ENCODE measurements at places on chromosomes 12 and 14. TPM values are rescaled to one million over a fixed set of nuclear protein-coding genes. Genes with fewer than 3 reads are reported as not detected.
A peak's percentile ranks its signal among the peaks of the same experiment; 100 is the strongest.

DNA sequence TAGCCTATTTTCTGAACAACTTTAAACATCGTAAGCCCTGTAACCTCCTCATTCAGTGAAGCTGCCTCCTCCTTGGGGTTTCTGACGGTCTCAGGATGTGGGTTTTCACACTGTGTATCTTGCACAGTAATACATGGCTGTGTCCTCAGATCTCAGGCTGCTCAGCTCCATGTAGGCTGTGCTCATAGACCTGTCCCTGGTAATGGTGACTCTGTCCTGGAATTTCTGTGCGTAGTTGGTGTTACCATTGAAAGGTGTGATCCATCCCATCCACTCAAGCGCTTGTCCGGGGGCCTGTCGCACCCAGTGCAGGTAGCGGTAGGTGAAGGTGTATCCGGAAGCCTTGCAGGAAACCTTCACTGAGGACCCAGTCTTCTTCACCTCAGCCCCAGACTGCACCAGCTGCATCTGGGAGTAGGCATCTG is 980.5 kb downstream of the TMEM121 start:
- DNase-seq: peak; percentile 46

- no peak for DNase-seq
Measured at GRCh38 chr12:84814664-84815245, 97.8 kb downstream of the SLC6A15 start.

DNA sequence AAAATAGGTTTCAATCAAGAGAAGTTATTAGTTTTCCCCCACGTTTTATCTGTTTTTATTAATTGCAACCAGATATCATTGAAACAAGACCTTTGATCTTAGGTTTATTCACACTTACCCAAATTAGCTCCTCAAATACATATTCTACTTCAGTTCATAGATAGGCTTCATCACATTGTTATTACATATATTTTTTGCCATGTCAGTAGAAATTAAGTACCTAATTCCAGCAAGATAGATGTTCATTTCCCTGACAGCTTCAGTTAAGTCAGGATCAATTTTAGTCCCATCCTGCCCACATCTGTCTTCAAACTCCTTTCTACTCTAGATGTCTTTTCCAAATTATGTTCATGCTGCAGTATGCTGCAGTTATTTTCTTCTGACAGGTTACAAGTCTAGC is 388.8 kb downstream of the TMTC2 start:
- DNase-seq: no peak

DNA sequence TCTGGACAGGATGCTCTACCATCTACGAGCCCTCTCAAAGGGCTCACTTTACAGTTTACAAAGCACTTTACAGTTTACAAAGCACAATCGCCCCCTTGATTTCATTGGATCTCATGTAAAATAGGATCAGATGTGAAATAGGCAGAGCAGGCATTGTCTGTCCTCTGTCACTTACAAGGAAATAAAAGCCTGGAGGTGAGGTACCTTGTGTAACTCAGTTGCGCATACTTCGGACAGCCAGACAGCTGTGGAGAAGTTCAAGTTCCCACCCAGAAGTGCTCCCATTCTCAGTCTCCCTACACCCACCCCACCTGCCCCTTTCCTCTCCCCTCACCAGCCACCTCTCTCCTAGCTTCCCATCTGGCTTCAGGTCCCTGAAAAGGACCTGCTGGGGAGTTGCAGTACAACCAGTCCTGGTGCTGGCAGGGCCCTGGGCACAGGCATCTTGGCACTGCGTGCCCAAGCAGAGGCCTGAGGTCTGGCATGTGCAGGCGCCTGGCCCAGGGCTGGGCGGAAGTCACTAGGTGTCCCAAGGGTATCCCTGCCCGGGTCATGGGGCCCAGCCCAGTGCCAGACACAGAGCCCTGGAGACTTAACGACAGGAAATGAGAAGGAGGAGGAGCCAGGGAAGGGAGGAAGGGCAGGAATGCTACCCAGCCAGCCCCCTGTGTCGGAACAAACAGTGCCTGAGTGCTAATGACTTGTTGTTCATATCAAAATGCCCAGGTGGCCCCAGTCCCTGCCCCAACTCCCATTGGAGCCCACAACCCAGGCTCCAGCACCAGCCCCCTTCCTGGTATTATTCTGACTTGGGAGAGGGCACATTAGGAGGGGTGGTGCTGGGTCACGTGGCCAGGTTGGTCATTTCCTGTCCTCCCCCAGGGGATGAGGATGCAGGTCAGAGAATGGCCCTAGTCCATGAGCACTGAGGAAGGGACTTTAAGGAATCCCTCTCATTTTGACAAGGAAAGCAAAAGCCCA is 5.4 kb downstream of the RAPGEF3 start:
- no peak for DNase-seq

GRCh38 chr12:46183112-46183511 is 85.7 kb downstream of the SLC38A1 start:
- DNase-seq: no peak

DNA sequence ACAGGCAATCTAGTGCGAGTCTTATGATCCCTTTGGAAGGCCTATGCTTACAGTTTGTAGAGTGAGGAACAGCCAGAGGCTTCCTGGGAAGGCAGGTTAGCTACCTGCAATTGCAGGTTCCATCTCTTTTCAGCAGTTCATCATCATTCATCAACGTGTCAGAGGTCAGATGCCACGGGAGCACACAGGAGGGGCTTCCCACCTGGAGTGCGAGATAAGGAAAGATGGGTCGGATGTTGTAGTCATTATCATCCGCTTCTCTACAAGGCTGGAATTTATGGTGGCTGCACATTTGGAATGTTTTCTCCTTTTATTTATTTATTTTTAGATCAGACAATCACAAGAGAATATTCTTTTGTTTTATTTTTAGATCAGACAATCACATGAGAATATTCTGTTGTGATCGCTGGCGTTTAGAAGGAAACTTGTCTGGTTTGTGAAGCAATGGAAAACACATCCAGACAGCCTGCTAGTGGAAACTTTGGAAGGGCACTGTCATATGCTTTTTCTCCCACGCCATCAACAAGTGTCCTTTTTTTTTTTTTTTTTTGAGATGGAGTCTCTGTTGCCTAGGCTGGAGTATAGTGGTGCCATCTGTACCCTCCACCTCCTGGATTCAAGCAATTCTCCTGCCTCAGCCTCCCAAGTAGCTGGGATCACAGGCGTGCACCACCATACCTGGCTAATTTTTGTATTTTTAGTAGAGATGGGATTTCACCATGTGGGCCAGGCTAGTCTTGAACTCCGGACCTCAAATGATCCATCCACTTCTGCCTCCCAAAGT is 1.9 kb upstream of the BICD1 start:
- no peak for DNase-seq

DNA sequence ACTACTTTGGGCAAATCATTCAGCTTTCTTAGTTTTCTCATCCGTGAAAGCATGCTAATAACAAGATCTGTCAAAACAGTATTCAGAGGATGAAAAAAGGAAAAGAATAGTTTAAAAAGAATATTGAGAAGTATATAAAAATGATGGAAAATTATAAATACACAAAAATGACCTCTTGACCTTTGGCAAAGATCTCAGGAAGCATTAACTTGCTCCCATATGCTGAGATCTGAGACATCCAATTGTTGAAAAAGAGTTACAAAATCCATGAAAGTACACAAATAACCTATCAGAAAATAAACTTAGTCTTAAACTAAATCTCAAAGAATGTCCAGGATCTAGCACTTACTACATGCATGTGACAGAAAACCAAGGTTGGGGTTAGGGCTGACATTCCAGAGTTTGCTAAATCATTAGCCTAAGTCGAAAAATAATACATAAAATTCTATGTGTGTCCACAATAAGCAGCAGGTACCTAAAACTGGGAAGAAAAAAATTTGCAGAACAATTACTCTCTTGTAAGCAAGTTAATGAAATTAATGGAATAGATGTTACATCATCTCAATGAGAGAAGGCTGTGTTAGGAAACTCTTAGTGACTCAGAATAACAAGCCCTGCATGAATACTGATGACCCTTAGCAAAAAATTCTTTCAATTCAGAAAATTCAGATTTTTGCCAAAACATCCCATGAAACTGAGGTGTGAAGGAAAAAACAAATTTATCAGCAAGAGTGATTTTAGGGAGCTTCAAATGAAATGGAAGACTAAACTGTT is 3.4 kb downstream of the PAH start:
- no peak for DNase-seq

SLCO1A2 gene
- not detected for total RNA-seq

PKP2 gene
- 0.45 TPM for total RNA-seq

COL2A1 gene
- total RNA-seq: not detected

OR4K15 gene
- not detected for total RNA-seq

DAO gene
- total RNA-seq: not detected

SYNDIG1L gene
- not detected for total RNA-seq

RND1 gene
- 10.4 TPM for total RNA-seq

LRTM2 gene
- not detected for total RNA-seq

HNRNPC gene
- 948 TPM for total RNA-seq

All from activated naive CD4-positive, alpha-beta T cell treated with anti-CD3 and anti-CD28 coated beads, Interleukin-2, amount 50 U/mL, for 72 hours (primary cell).